ENCODE measurements at places on chromosomes 12 and 14.

DNA sequence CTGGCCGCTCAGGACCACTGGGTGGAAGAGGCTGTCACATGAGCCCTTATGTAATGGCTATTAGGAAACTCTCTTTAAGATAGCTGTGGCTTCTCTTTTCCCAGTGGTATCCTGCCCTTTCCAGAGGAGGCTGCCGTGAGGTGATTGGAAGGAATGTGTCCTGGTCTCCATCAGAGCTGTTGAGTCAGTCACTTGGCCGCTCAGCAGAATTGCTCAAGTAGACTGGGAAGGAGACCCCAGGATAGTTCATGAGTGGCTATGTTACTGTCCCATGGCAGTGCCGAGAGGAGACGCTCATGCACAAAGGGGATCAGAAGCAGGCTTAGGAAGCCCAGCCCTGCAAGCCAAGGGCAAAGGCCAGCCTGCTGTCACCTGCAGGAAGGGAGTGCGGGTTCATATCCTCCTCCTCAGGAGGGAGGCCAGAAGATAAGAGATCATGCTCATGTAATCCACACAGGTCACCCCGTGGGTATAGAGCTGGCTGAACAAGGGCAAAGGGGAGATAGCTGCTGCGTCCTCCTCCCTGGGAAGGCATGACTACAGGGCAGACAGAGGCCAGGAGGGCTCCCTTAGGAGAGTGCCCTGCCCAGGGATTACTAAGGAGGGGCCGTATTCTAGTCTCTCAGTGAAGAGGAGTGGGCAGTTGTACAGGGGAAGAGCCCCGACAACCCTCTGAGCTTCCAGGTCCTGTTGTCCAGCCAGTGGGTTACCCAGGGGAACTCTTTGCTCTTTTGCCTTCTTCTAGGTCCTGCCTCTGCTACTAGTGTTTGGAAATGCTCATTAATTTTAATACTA, 137.0 kb upstream of the MAX start:
- DNase-seq = no peak

DNA sequence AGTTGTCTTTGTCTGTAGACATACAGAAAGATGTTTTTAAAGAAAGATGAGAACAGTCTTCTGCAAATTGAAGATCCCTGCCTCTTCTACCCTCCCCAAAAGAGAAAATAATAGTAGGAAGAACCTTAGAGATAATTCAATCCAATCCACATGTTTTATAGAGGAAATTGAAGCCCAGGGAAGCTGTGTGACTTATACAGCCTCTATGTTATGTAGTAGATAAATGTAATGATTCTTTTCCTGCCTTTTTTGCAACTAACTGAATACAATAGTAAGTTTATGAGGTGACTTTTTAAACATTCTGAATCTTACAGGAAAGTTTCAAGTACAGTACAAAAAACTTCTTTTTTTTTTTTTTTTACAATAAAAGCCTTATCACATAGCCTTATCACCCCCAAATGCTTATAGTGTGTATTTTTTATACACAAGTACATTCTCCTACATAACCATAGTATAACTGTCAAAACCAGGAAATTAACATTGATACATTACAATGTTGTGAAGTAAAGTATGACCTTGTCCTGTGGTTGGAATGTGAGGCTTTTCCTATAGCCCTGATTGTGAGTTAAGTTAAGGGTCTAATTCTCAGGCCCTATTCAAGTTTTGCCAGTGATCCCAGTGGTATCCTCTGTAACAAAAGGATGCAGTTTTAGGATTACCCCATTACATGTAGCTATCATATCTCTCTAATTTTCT, 94.4 kb downstream of the FIGNL2 start:
- no peak for DNase-seq

DNA sequence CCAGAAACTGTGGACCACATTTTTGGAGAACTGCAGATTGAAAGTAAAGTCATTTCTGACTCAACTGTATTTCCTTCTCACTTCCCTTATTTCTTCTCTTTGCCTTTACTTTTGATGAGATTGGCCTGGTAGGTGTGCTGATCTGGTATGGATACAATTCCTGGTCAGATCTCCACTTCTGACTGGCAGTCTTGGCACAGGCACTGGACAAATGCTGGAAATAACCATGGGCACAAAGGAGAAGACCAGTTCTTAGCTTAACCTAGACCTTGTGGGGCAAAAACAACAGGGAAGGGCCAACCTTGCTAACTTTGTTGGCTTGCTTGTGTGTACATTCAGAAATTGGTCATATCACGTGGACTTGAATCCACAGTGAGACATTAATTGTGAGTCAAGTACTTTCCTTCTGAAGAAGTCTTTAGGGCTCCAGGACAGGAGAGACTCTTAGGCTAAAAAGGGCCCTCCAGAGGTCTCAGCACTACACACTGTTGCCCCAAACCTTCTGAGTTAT, 75.0 kb downstream of the DIP2B start:
- no peak for DNase-seq

- DNase-seq = no peak
These were observed 18.3 kb downstream of the SGPP1 start for GRCh38 chr14:63709589-63709988.

- DNase-seq = no peak
These were observed 51.2 kb downstream of the DNAH10 start for GRCh38 chr12:123813349-123813748.

- no peak for DNase-seq
These were observed 47.8 kb downstream of the LRCOL1 start for GRCh38 chr12:132562489-132563021.

DNA sequence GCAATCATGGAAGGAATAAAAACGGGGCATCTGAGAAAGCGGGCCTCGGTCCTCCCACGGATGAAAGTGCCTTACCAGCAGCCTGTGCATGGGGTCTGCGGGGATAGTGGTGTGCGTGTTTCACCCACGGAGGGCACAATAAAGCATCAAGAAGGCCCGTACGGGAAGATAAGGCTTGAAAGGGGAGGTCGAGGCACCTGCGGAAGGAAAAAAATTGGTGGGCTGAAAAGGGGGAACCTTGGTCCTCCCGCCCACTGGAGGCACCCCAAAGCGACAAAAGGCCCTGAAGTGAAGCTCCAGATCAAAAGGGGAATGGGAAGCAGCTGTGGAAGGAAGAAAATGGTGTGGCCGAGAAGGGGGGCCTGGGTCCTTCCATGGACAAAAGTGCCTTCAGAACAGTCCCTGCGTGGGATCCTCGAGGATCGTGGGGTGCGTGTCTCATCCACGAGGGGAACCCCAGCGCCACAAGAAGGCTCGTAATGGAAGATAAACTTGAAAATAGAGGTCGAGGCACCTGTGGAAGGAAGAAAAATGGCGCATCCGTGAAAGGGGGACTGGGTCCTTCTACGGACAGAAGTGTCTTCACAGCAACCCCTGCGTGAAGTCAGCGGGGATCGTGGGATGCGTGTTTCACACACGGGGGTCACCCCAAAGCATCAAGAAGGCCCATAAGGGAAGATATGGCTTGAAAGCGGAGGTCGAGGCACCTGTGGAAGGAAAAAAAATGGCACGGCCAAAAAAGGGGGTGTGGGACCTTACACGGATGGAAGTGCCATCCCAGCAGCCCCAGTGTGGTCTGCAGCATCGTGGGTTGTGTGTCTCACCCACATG, 276.9 kb downstream of the ALG10 start:
- no peak for DNase-seq

DNA sequence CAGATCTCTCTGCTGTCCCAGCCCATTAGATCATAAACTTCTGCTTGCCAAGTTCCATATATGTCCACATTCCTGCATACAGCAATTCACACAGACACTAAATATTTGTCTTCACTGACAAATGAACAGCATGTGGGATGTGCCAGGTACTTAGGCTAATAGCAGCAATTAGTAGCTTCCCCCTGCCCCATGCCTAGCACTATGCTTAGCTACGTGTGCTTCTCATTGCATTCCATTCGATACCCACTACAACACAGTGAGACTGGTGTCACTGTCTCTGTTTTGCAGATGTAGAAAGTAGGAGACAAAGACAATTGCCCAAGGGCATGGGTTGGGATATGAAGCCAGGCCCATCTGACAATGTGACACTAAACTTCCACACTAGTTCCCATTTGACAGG, 308.4 kb downstream of the BCL11B start:
- DNase-seq = no peak

- DNase-seq = no peak
These were observed 103.0 kb downstream of the PRMT8 start for GRCh38 chr12:3593906-3594483.

DNA sequence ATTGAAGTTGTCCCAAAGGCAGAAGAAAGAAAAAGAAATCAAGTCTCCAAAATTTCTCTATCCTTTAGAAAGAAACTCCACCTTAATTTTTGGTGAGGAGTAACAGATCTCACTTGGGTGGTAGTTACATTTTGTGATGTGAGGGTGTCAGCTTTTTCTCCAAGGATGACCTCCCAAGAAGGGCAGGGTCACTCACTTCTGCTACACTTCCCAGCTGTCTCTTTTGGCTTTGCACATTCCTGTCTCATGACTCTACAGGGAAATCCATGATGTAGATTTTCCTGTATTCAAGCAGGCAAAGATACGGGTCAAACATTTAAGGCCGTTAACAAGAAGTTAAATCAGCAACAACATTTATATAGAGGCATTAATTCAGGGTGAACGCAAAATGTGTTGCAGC, 1016.4 kb downstream of the NRXN3 start:
- DNase-seq = no peak

DNA sequence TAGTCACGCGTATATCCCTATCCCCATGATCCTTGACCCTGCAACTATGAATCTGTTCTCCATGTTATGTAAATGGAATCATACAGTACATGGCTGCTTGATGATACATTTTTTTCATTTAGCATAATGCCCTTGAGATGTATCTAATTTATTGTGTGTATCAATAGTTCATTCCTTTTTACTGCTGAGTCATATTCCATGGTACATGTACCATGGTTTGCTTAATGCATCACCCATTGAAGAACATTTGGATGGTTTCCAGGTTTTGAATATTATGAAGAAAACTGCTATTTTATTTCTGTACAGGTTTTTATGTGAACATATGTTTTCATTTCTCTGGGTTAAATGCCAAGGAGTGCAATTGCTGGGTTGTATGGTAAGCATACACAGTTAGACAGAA, 4.0 kb upstream of the RNASE10 start:
- no peak for DNase-seq
